ENCODE measurements at places on chromosomes 12 and 14. TPM values are rescaled to one million over a fixed set of nuclear protein-coding genes. Genes with fewer than 3 reads are reported as not detected.

Gene CFAP251
- 3.7 TPM for total RNA-seq

Gene SLC39A5
- 0.08 TPM for total RNA-seq

Gene VRTN
- not detected for total RNA-seq

Gene KCNC2
- not detected for total RNA-seq

Gene EFS
- total RNA-seq = 15.4 TPM

Gene RAD9B
- total RNA-seq = 1.2 TPM

Gene KIF26A
- total RNA-seq = 0.48 TPM

Gene KIF5A
- total RNA-seq = 1.2 TPM

Gene LRIG3
- 57.9 TPM for total RNA-seq

Gene SIRT4
- total RNA-seq = 2.3 TPM

DNA sequence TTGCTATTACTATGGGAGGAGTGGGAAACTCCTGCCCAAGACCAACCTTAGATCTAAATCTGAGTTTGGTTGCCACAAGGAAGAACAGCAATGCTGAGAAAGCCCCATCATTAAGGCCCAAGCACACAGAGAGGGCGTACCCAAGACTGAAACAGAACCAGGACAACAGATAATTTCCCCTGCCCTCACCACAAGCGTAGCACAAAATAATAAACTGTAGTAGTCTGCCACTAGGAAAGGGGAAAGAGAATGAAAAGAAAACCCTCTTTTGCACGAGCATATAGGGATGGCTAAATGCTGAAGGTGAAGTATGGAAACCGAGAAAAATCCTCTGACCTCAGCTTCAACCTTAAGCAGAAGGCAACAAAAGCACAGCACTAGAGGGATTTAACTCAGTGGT is 76.5 kb upstream of the DHRS4 start:
- DNase-seq = no peak

GRCh38 chr14:50521912-50522341 is 10.4 kb downstream of the MAP4K5 start:
- DNase-seq = no peak

DNA sequence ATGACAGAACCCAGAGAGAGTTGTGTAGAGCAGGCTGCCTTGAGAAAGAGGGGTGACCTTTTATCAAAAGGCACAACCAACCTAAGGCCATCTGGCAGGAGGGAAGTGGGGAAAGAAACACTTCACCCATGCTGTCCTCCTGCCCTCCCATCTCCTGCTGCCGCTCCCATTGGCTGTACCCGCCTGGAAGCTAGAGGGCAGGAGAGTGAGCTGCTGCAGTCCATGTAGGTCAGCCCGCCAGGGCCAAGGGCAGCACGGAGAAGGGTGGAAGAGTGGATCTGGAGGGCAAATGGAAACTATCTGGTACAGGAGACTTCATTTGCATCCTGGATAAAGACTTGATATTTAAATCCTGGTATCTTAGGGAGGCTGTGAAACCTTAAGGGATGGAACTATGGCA is 11.5 kb upstream of the CABP1 start:
- DNase-seq = no peak

DNA sequence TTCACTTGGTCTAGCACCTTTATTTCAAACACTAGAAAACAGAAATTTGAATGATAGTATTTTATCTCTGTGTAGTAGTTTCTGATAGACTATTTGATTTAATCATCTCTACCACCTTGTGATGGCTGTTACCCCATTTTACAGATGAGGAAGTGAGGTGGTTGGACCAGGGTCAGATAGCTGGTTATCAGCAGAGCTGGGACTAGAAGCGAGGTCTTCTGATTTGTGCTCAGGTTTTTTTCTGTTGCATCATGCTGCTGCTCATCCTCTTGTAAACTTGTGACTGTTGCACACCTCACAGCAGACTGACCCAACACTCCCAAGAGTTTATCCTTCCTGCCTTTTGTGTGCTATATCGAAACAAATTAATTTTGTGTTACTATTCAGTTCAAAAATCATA is 10.1 kb upstream of the MANSC4 start:
- no peak for DNase-seq

GRCh38 chr12:22971701-22972191 is 346.8 kb downstream of the ETNK1 start:
- no peak for DNase-seq

DNA sequence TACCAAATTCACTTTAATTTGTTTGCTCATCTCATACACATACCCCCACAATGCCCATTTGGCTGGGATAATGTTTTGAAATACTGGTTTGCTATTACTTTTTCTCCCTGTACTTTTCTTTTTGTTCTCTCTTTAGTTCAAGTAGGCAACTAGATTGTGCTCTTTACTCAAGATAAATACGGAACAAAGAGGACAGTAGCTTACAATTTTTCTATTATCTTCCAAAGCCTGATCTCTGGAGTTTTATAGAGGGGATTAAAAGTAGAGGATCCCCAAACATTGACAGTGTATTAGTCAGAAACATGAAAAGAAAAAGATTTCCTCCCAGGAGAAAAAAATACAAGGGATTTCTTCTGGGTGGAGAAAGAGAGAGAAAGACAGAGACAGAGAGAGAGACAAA is 102.1 kb upstream of the FSCB start:
- no peak for DNase-seq

- no peak for DNase-seq
Measured at GRCh38 chr12:68557011-68557730, 53.5 kb upstream of the RAP1B start.

DNA sequence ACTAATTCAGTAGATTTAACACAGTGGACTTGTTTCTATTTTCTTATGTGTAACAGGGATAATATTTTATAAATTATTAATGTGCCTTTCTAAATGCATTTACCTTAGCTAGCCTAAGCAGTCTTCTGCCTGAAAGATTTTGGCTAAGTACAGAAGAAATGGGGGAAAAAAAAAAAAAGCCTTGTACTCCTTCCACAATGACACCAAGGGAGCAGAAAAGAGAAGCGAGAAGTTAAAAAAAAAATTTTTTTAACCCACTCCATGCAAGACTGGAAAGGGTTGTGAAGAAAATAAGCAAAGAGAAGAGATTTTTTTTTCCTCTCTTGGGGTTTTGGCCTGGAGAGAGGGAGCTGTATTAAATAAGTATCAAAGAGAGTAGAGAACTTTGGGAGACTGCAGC is 28.7 kb downstream of the NELL2 start:
- DNase-seq = no peak

- DNase-seq = no peak
Measured at GRCh38 chr12:32522331-32523221, 123.2 kb downstream of the FGD4 start.

All from kidney epithelial cell (primary cell).